ENCODE measurements at places on chromosomes 1 and 21. TPM values are rescaled to one million over a fixed set of nuclear protein-coding genes. Genes with fewer than 3 reads are reported as not detected.

The SVBP gene
- total RNA-seq, result 17.4 TPM

DNA sequence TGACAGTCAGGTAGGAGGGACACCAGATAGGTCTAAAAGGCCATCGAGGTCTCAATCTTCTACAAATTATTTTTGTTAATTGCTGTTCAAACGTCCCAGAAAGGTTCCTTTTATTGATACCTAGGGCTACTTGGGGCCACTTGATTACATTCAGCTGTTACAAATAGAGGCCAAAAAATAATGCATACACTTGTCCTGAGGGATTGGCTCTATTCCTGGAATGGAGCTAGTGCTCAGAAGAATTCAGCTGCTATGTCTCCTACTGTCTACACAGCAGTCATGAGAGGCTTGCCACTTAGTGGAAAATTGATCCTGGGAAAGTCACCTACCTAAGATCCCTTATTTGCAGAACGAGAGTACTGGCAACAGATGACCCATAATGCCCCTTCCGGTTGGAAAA lies 498.3 kb downstream of the ADGRL2 start:
- no peak overlapping the region for H3K4me3 ChIP-seq
- no peaks in the 10 kb centered on the region for H3K36me3 ChIP-seq
- no peak overlapping the region for H3K27ac ChIP-seq
- DNase-seq, result no peak
- H3K27me3 ChIP-seq, result no peaks in the 10 kb centered on the region

The FHAD1 gene
- total RNA-seq, result not detected

GRCh38 chr1:232952514-232953499 lies 2.4 kb downstream of the NTPCR start:
- H3K27me3 ChIP-seq, result no peaks in the 10 kb centered on the region
- no peak overlapping the region for H3K4me3 ChIP-seq
- H3K27ac ChIP-seq, result peak overlapping the region; percentile 37
- peaks cover 41% of the 10 kb centered on the region for H3K4me1 ChIP-seq

- no peak for DNase-seq
- H3K27me3 ChIP-seq, result no peaks in the 10 kb centered on the region
- no peak overlapping the region for H3K27ac ChIP-seq
- H3K4me1 ChIP-seq, result no peaks in the 10 kb centered on the region
- no peak overlapping the region for H3K4me3 ChIP-seq
These were observed 399.2 kb upstream of the VAMP3 start for GRCh38 chr1:7371926-7372325.

The RXFP4 gene
- total RNA-seq, result not detected

The HSD3B2 gene
- not detected for total RNA-seq

All from activated CD4-positive, alpha-beta memory T cell treated with anti-CD3 and anti-CD28 coated beads, Interleukin-2, amount 10 ng/mL, durations not matched to agents 7 days and 5 days (primary cell).